Stimulated activated CD8-positive, alpha-beta memory T cell treated with anti-CD3 and anti-CD28 coated beads, Interleukin-15, amount 100 ng/mL, for 4 hours (primary cell): ENCODE measurements at places on chromosomes 7 and 10.
A peak's percentile ranks its signal among the peaks of the same experiment; 100 is the strongest.

- DNase-seq, result no peak
Observed at GRCh38 chr7:29657856-29658255, 94.2 kb downstream of the PRR15 start.

GRCh38 chr7:70723339-70723738 lies 408.6 kb upstream of the GALNT17 start:
- DNase-seq, result no peak

GRCh38 chr7:104327938-104328295 lies 486 bp upstream of the LHFPL3 start:
- DNase-seq, result no peak

DNA sequence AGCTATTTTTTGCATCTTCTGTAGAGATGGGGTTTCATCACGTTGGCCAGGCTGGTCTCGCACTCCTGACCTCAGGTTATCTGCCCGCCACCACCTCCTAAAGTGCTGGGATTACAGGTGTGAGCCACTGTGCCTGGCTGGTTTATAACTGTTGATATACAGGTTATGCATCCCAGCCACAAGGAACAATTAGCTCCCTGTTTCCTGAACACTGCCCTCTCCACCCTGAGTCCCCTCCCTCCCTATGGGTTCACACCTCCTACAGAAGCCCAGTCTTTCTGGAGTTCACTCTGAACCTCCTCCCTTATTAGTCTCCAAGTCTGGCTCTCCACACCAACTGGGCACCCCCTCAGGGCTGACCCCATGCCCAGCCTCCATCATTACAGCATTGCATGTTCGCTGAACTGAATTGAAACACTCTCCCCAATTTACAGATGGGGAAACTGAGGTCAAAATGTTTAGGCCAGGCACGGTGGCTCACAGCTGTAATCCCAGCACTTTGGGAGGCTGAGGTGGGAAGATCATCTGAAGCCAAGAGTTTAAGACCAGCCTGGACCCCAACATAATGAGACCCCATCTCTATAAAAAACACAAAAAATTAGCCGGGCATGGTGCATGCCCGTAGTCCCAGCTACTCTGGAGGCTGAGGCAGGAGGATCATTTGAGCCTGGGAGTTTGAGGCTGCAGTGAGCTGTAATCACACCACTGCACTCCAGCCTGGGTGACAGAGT lies 1.7 kb upstream of the CLIP2 start:
- DNase-seq, result no peak

DNA sequence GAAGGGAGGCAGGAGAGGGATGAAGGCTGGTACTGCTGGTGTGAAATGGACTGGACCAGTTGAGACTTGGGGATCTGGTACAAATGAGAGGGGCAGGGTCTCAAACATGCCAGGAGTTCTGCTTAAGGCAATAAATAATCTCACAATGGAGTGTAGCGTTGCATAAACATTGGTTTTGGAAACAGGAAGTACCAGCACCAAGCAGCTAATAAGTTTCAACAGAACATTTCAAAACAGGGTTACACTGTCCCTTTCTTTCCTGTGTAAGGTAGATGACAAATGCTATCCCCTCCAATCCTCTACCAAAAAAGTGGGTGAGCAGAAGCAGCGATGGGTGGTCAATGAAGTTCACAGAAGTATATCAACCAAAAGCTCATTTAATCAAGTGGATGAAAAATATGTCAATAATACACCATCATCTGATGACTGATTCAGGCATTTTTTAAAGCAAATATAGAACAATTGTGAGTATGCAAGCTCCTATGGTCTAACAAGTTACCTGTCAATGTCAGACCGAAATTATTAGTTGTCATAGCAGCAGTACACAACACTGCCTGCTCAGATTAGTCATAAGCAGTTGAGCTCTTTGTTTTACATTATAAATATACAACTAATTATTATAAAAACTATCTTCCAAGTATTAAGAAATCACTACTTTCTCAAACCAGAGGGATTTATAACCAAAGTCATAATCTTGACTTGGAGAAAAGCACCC lies 220.0 kb downstream of the FAM107B start:
- no peak for DNase-seq

- DNase-seq, result no peak
Observed at GRCh38 chr10:16992611-16993119, 136.9 kb downstream of the CUBN start.

DNA sequence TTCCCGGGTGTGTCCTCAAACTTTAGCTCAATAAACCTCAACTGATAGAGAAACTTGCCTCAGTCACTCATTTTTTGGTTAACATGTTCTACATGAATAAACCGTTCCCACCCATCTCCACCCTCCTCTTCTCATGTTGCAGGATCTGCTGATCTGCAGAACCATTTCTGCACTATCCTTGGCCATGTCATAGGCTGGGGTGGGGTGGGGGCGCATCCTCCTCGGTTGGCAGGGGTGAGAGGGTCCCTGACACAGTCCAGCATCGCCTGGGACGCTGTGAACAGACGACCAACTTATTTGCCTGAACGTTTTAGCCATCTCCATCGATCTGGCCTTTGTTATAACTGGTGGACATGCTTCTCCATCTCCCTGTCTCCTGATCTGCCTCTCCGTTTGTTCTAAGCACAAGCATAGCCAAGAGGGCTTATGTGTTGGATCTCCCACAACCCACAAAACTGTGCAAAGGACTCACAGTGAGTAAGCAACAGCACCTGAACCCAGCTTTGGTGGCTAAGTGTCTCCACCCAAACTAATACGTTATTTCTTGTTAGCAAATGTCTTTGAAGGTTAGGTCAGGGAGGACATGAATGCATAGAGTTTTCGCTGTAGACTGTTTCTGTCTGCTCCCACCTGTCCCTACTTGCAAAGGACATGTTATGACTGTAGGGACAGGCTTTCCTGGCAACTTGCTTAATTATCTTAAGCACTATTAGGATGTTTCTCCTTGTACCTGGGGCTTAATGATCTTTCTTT lies 51.7 kb downstream of the PRKCQ start:
- no peak for DNase-seq

- DNase-seq, result no peak
Observed at GRCh38 chr7:144834641-144835144, 1.2 kb downstream of the TPK1 start.

GRCh38 chr7:149604521-149604920 lies 106.9 kb upstream of the ZNF746 start:
- no peak for DNase-seq

DNA sequence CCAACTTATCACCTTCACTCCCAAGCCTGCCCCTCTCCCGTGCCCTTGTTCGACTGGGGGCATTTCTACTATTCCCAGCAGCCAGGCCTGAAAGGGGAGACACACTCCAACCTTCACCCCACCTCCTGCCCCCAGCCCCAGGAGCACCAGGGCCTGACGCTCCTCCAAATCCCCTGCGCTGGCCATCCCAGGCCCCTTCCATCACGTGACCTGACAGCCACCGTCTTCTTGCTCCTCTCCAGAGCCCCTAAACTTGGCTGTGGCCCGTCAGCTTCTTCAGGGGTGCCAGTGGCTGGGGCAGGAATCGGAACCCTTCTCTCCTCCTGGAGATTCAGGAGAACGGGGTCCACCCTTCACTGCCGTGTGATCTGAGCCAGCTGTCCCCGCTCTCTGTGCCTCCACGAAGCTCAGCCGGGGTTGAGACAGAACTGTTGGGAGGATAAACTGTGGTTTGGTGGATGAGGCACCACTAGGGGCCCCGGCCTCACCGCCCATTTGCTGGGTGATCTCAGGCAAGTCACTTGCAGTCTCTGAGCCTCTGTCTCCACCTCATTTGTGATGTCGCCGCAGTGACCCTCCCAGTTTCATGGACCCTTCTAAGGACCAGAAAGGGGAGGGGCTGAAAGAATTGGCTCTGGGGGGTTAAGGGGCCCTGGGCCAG lies 91.0 kb downstream of the MYL10 start:
- DNase-seq, result no peak

- peak; percentile 45 for DNase-seq
Observed at GRCh38 chr7:142535123-142535779, 214.0 kb upstream of the PRSS1 start.

GRCh38 chr7:73844131-73844547 lies 1.8 kb upstream of the METTL27 start:
- DNase-seq, result no peak

GRCh38 chr7:158559356-158559755 lies 28.3 kb downstream of the PTPRN2 start:
- no peak for DNase-seq

DNA sequence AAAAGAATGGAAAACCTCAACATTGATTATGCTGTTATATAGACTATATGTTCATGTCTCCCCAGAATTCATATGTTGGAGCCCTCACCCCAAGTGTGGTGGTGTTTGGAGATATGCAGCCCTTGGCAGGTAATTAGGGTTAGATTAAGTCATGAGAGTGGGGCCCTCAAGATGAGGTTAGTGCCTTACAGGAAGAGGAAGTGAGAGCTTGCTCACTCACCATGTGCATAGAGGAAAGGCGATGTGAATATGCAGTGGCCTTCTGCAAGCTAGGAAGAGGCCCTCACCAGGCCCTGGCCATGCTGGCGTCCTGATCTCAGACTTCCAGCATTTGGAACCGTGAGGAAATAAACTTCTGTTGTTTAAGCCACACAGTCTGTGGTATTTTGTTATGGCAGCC lies 14.8 kb downstream of the ZNF33A start:
- DNase-seq, result no peak

DNA sequence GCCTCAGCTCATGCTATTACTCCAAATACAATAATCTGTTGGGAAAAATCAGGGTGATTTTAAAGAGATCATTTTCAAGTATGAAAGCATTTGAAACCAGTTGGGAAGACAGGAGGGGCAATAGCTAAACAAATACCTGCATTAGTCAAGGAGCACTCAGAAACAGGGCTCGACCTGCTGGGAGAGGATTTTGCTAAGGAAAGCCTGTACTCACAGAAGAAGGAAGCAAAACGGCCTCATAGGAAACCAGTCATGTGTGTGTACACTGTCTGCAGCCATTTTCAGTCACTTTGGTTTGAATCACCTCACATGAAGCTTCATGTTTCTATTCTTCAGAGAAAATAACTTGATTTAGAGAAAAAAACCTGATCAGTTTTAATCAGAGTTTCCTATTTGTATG lies 38.6 kb downstream of the FZD1 start:
- DNase-seq, result no peak

- no peak for DNase-seq
Observed at GRCh38 chr7:43311052-43311451, 198.6 kb downstream of the HECW1 start.

GRCh38 chr7:73512018-73512780 lies 9.9 kb downstream of the BAZ1B start:
- no peak for DNase-seq

- DNase-seq, result no peak
Observed at GRCh38 chr10:71543608-71544170, 147.0 kb downstream of the CDH23 start.

GRCh38 chr7:99551767-99552463 lies at the start of gene FAM200A:
Gene FAM200A (minus strand): TSS chr7:99552114. CDS start chr7:99548407, 3,707 bp downstream.
- DNase-seq, result peak; percentile 69

DNA sequence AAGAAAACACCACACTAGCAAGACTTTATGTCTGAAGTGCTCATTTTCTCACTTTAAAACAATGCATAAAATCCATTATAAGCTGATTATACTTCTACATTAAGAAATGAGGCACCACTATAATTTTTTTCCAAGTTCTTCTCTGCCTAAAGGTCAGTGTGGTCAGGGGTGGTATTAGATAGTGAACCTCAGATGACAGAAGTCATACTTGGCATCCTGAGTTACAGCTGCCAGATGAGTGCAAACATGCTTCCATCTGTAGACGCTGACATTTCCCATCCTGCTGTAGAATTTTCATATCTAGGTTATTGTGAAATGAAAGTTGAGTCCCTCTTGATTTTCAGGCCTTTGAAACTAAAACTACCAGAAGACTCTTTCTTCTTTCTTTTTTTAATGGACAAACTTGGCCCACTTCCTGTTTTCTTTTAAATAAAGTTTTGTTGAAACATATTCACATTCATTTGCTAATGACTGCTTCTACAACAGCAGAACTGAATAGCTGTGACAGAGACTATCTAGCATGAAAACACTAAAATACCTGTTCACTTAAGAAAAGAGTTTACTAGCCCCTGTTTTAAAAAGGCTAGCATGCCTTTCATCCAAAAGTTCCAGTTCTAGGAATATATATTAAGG lies 900.8 kb downstream of the XPNPEP1 start:
- DNase-seq, result no peak

- DNase-seq, result no peak
Observed at GRCh38 chr7:33905389-33906032, at the start of gene BMPER. Gene BMPER (plus strand): TSS chr7:33905539. CDS start chr7:33905614, 75 bp downstream.

- DNase-seq, result no peak
Observed at GRCh38 chr7:1046722-1047679, 2.7 kb downstream of the GPR146 start.

DNA sequence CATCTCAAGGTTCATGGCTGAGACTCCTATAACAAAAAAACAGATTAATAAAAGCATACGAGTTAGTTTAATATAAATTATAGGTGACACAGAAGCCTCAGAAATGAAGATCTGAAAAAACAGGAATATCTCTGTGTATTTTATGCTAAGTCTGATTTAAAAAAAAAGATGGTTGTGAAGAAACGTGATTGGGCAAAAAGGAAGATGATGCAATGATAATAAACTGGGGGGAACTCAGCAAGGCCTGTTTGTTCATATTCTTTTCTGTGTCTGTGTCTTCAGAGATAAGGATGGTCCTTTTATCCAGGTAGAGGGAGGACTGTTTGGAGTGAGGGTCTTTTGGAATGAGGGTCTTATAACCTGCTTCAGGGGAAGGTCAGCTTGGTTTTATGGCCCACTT lies 25.9 kb downstream of the TAC1 start:
- DNase-seq, result no peak

- DNase-seq, result no peak
Observed at GRCh38 chr10:29534590-29534989, 100.2 kb downstream of the SVIL start.

DNA sequence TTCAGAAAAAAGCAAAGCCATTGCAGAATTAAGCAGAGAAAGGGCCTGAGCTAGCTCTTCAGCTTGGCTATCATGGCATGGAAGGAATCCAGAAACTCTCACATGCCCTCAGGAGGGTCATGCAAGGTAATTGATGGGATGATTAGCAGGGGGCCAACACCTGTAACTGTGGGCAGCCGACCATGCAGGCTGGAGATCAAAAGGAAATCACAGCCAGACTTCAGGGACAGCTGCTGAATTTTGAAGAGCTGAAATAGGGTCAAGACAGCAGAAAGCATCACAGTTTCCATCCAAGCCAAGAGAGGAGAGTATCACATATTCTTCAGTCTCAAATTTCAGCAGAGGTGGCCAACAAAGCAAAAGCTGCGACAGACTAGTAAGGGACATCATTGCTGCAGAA lies 239.6 kb upstream of the STEAP1 start:
- DNase-seq, result no peak

GRCh38 chr7:51033727-51034520 lies 251.2 kb upstream of the GRB10 start:
- DNase-seq, result no peak
